Stimulated activated CD4-positive, alpha-beta T cell treated with anti-CD3 and anti-CD28 coated beads, TNF-alpha, amount 100 ng/mL, for 4 hours (primary cell): ENCODE measurements at places on chromosomes 3 and 15.

DNA sequence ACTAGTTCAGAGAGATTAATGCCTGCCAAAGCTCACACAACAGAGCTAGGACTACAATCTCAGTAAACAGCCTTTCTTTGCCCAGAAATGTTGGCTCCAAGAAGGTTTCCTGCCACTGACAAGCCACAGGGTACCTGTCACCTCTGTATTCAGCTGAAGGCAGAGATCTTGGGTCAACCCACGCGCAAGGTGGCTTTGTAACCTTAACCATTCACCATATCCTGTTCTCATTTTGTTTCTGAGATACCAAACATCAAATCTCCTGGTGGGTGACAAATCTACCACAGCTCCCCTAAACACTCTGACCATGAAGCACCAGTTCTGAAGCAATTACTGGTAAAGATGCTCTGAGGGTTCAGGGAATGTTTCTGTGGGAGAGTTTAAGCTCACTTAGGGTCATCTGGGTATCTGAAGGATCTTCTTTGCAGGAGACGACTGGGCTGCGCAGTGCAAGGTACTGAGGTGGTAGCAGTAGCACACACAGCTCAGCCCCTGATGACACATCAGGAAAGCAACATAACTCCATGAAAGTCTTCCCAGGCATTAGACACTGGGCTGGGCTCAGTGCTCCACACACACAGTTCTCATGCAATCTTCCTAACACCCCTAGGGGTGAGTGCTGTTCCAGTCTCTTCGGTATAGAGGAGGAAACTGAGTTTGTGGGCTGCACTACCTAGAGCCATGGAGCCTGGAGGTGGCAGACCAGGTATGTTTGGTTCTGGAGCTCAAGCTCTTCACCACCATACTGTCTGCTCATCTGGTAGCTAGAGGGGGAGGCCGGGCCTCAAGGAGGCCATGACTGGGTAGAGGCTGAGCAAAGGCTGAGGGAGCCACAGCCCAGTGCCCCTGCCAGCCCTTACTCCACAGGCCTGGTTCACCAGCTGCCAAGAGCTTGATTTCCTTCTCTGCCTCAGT lies 7.7 kb downstream of the CXCR6 start:
- no peak for DNase-seq

DNA sequence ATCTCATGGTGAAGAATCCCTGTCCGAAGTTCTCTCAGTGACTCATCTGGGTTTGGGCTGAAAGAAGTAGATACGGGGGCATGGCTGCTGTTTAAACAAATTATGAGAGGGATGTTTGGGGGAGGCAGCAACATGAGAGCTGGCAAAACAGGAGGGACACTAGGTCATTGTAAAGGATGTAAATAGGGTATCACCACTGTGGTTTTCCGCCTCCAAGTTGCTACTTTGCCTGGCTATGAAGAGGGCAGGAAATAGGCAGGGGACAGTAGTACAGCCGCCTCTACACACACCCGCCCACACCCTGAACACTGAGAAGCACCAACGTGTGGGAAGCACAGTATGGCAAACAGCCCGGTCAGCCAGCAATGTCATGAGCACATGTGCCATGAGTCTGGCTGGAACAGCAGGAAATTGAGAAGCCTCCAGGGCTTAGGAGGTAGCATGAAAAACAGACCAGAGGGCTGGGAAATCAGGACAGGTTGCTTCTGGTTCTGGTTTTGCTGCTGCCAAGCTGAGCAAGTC lies 17.1 kb downstream of the HEXA start:
- no peak for DNase-seq

DNA sequence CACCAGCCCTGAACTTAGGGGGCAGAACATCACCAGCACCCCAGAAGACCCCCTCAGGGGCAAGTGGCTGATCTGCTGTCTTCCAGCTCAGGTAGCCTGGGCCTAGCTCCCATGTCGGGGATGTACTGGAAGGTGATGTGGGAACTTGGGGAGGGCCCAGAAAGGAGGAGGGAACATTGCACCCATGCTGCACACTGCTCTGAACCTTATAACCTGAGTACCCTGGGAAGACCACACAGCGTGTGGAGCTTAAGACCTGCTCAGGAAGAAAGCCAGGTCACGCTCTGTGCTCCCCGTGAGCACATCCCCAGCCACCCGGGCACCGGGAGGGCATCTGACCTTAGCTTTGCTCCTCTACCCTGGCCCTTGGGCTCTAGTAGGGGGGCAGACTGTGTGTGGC lies 159.4 kb downstream of the ATP10A start:
- no peak for DNase-seq

- DNase-seq = peak; percentile 65
Measured at GRCh38 chr15:69729167-69729748, 276.6 kb downstream of the RPLP1 start.

- DNase-seq = no peak
Measured at GRCh38 chr15:41868321-41868720, 25.5 kb downstream of the SPTBN5 start.

DNA sequence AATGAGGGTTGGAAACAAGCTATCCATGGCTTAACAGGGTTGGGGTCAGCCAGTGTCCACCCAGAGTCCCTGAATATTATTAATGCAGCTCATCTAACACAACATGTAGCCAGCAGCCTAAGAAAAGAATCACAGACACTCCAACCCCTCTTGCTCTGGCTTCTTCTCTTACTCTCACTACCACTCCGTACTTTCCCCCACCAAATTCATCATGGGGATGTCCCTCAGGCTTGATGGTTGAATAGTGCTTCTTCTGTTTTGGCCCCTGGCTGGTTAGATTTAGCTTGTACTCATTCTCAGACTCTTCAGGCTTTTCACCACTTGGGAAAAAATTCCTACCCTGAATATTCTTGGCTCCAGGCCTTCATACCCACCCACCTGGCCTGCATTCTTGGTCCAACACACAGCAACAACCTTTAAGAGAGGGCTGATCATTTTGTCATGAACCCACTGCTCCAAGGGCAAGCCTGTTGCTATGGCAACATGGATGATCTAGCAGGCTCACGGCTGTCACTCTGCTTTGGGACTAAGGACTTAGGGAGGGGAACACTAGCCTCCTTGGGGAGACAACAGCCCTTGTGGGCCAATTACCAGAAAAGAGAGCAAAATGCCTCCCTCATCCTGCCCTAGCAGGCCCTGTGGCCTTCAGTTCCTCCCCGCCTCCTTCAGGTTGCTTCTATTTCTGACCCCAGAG lies 9.4 kb upstream of the MED12L start:
- no peak for DNase-seq

GRCh38 chr3:194049394-194049793 lies 86.6 kb upstream of the HES1 start:
- no peak for DNase-seq

GRCh38 chr3:12829886-12830784 lies 11.2 kb downstream of the RPL32 start:
- DNase-seq = no peak

- DNase-seq = no peak
Measured at GRCh38 chr15:90880381-90881145, 3.7 kb upstream of the FES start.

- DNase-seq = no peak
Measured at GRCh38 chr3:116897382-116897781, 187.8 kb downstream of the TUSC7 start.

GRCh38 chr3:13420831-13421765 lies 976 bp upstream of the NUP210 start:
- peak; percentile 64 for DNase-seq

GRCh38 chr15:36332301-36332700 lies 247.1 kb upstream of the CDIN1 start:
- DNase-seq = no peak

DNA sequence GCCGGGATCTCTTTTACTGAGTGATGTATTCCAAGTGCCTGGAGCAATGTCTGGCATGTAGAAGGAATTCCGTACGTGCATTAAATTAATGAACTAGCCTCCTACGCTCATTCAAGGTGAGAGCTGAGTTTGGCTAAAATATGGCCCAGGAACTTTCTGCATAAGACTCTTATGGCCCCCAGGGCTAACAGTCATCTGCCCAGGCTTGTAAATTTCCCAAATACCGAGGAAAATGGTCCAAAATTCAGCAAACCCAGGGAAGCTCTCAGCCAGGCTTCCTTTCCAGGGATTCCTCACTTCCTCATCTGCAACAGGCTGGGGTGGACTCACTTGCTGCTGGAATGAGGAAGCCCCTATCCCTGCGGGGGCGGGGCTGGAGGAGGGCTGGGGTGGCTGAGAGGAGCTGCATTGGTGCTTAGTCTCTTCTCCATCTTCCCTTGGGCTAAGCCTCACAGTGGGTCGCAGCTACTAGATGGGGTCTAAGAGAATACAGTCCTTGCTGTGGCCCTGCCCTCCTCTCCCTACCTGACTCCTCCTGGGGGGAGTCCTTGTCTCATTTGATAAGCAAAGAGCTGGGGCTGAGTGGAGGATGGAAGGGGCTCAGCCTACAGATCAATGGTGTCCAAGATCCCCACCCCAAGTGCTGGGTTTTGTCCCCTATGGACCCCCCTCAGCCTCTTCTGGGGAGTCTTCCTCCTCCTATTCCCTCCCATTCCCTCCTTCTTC lies 28.5 kb upstream of the APOD start:
- DNase-seq = no peak

- DNase-seq = no peak
Measured at GRCh38 chr15:44710236-44711095, 657 bp downstream of the PATL2 start.

DNA sequence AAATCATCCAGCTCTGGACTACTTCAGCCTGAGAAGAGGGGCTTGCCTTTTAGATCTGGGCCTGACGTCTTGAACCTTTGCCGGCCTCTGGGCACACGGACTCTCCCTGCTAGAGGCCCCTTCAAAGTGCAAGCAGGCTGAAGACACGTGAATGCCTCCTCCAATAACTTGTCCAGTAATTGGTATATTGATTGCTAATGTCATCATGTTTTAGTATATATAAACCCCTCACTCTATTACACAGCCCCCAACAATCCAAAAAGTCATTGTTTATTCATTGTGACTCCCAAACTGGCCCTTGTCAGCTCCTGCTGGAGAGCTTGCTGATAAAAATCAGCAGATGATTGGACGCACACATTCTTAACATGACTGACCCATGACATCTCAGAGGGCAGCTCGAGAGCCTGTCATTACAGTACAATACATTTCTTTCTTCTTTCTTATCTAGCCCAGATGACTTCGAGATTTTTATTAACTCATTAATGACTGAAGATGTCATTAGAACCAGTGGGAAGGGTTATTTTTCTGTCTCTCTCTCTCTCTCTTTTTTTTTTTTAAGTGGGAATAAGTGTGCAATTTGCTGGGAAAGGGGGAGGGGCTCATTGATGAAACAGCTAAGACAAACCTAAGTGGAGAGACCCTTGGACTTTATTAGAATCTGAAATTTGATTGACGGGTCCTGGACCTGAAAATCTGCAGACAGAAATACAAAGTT lies 65.5 kb upstream of the NR2F2 start:
- no peak for DNase-seq
